Putamen (tissue), 1 donor: ENCODE measurements at places on chromosomes 2 and 18.

- DNase-seq: no peak
Measured at GRCh38 chr2:131037398-131038257, 55.6 kb downstream of the FAM168B start.

GRCh38 chr2:95384854-95385569 is 17.5 kb upstream of the FAHD2A start:
- DNase-seq: no peak

- no peak for DNase-seq
Measured at GRCh38 chr2:68556381-68556780, 87.0 kb upstream of the PROKR1 start.

- peak; percentile 45 for DNase-seq
Measured at GRCh38 chr18:21110713-21111345, 784 bp downstream of the ROCK1 start.

GRCh38 chr2:200426754-200427153 is 83.1 kb downstream of the KCTD18 start:
- DNase-seq: no peak

GRCh38 chr18:63520053-63520685 is 22.0 kb upstream of the SERPINB12 start:
- no peak for DNase-seq

DNA sequence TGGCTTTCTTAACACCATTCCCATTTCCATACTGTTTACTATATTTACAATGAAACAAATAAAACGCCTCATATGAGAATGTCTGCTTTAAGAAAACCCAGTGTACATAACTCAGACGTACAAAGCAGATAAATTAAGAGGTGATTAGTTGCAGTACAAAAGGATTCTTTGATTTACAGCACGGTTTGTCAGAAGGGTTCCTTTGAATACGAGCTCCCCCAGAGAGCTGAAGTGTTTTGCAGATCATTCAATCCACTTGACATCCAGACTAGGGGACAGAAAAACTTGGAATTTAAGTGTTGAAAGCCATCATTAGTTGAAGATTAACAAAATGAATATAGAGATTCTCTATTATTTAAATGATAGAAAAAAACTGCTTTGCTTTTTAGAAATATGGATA is 72.5 kb downstream of the RAPGEF4 start:
- DNase-seq: no peak

DNA sequence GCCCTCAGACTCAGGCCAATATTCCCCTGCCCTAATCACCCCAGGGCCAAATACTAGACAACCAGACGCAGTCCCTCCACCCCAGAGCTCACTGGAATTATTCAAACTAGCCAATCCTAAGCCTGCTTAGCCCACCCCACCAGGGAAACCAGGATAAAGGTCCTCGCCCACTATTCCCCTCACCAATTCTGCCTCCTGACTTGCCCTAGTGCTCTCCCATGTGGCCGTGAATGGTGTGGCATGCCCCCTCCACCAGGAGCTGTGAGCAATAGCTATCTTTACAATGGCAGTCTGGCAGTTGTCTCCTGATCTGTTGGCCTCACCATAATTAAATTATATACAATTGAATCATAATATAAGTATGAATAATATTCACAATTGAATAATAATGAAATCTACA is 42.3 kb downstream of the FAM124B start:
- DNase-seq: no peak

GRCh38 chr2:222296911-222297599 is 1.7 kb downstream of the PAX3 start:
- DNase-seq: no peak

- no peak for DNase-seq
Measured at GRCh38 chr2:240704651-240705050, 13.0 kb downstream of the AQP12A start.

DNA sequence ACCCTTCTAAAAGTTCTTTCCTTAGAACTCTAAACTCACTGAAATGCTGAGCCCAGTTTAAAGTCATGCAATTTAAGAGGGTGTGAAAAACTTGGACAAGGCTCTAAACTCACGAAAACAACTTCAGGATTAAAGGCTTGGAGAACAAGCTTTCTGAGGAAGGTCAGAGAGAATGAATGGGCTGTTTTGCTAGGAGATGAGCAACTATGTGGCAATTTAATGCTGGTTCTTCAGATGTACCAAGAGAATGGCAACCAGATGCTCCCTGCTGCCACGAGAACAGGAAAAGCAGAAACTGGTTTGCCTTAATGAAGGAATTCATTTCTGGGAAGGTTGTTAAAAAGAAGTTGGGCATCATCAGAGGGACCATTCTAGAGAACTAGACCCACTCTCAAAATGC is 77.8 kb upstream of the PMAIP1 start:
- DNase-seq: peak; percentile 14

DNA sequence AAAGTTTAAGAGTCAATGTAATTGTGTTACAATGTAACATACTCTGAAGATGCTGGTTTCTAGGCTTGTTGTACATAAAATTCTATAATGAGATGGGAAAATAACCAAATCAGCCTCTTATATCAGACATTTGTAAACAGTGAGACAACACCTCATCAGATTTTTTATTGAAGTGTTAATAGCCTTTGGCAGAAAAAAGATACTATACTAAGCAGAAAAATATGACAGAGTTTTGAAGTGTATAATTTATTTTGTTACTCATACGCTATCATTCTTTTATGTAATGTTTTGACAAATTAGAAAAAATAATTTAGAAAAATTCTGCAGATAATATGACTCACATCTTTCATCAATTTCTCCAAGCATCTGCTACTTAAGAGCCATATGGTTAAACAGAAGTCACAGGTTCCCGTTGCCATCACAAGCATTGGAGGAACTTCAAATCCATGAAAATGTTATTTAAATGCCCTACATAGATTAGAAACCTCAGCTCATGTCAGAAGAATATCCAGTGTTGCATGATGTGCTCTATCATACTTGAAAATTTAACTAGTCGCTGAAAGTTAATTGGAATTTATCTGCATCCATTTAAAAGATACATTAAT is 535.4 kb downstream of the LRP1B start:
- DNase-seq: no peak

GRCh38 chr2:66462501-66462825 is 27.5 kb downstream of the MEIS1 start:
- DNase-seq: no peak

- DNase-seq: no peak
Measured at GRCh38 chr2:134692499-134692898, 26.3 kb downstream of the TMEM163 start.

DNA sequence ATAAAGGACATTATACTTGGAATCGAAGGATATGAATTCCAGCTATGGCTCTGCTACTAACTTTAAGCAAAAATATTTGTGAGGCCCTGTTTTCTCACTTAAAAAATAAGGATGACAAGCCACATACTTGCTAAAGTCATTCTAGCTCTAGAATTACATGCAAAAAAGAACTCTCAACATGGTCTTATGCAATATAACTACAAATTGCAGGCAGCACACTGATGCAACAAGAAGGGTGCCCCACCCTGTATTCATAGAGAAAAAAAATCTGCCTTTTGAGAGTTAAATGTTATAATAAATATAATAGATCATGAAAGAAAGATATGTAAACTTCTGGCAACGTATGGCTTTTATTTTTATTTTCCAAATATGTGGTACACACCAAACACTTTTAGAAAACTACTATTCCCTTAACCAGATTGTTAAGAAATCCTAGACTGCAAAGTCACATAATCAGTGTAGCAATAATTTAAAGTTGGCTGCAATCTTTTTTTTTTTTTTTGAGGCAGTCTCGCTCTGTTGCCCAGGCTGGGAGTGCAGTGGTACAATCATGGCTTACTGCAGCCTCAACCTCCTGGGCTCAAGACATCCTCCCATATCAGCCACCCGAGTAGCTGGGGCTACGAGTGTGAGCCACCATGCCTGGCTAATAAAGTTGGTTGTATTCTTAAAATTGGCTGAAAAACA is 40.2 kb upstream of the WDSUB1 start:
- no peak for DNase-seq

DNA sequence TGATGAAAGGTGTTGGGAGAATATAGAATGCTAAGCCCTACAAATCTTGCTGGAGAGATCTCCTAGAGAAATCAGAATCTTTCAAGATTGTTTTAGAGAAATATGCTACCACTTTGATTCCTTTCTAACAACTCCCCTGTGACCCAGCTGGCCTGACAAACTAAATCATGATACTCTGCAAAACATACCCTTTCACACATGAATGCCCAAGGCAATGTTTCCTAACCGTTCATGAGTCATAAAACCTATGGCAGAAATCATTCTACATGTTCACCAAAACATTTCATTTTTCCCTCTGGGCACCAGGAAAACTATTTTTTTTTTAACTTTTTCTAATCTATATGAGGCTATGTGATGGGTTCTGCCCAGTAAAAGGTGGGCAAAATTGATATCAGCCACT is 77.8 kb upstream of the SETBP1 start:
- no peak for DNase-seq

- DNase-seq: no peak
Measured at GRCh38 chr2:37230581-37230980, 815 bp downstream of the CEBPZ start.

GRCh38 chr2:85132834-85133637 is at the start of gene TCF7L1:
Gene TCF7L1, plus strand, starts transcription at chr2:85133392. Its CDS starts 293 bp downstream, at chr2:85133685.
- peak; percentile 39 for DNase-seq

- no peak for DNase-seq
Measured at GRCh38 chr2:71559828-71560637, 106.7 kb downstream of the DYSF start.

DNA sequence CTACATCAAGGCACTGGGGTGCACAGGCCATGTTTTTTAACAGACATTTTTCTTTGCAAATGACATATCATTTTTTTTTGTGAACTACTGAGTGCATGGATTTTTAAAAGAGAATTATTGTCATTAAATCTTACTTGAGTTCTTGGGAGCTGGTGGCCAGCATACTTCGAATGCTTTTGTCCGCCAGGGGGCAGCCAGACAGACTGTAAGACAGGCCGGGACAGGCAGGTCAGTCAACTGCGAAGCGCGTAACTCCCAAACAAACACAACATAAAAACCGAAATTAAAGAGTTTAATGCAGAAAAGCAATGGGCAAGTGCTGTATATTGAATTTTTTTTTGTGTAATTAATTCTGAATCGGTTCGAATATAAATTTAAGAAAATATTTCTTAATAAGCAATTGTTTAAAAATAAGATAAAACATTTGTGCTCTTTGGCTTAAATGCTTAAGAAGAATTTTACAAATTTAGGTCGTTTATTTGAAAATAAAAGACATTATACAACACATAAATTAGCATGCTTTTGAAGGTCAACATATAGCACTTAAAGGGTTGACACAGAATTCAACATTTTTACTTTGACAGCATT is 142.2 kb upstream of the PXDN start:
- no peak for DNase-seq

- peak; percentile 40 for DNase-seq
Measured at GRCh38 chr18:35444636-35445035, 53.1 kb downstream of the INO80C start.

- DNase-seq: no peak
Measured at GRCh38 chr2:121036226-121036692, 248.7 kb downstream of the TFCP2L1 start.

DNA sequence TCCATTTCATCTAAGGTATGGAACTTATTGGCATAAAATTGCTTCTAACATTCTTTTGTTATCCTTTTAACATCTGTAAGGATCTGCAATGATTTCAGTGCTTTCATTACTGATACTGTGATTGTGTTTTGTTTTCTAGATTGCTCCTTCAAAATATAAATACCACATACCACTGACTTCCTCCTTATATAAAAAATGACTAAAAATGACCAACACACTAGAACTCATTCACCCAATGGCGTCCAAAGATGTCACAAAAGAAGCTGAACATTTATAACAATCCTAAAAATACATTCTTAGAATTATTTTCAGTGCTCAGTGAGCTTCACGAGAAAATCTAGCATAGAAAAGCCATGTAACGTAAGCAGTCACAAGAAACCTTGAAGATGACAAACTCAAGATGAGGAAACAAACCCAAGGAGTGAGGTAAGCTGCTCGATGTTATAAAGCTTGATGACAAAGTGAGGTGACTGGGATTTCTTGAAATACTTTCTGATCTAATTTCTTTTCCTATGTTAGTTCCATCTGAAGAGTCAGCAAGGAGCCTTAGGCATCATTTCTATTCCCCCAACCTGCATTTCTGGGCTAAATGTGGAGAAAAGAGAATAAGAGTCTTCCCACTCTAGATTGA is 42.6 kb downstream of the PNO1 start:
- DNase-seq: no peak

DNA sequence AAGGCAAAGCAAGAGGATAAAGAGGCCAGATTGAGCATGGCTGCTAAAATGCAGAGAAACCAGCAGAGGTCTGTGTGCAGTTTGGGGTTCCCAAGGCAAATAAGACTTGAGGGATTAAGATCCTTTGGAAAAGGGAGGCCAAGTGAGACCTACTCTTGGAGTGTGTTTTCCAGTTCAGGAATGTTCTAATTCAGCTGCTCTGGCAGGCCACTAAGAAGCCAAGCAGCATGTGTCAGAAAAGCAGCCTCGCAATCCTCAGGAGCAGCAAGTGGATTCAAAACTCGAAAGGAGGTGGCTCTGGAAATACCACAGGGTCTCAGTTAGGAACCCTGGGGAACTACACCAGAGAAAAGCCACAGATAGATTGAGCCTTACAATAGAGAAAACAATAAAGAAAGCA is 569.2 kb downstream of the METTL4 start:
- DNase-seq: no peak
